Naive thymus-derived CD8-positive, alpha-beta T cell (primary cell): ENCODE measurements at places on chromosomes 5 and 9. TPM values are rescaled to one million over a fixed set of nuclear protein-coding genes. Genes with fewer than 3 reads are reported as not detected.

Gene PCDHA7
- not detected for total RNA-seq

Gene GADD45G
- 3.7 TPM for total RNA-seq

Gene MEGF10
- total RNA-seq = 0.22 TPM

Gene C5orf46
- total RNA-seq = not detected

Gene JAKMIP2
- 0.44 TPM for total RNA-seq

Gene SV2C
- not detected for total RNA-seq

Gene TMEM252
- total RNA-seq = not detected

Gene SPINK7
- not detected for total RNA-seq

Gene LCN10
- 11.0 TPM for total RNA-seq

Gene PCDH12
- not detected for total RNA-seq

Gene PTGS1
- total RNA-seq = 0.60 TPM

Gene SLC46A2
- total RNA-seq = not detected

Gene FEM1C
- 16.4 TPM for total RNA-seq

Gene HAUS6
- total RNA-seq = 22.1 TPM

Gene KIAA0825
- 1.6 TPM for total RNA-seq

Gene IFNA7
- total RNA-seq = not detected

Gene MEF2C
- 10.8 TPM for total RNA-seq

Gene NRARP
- total RNA-seq = 2.4 TPM
